ENCODE measurements at places on chromosomes 5 and 9.
A peak's percentile ranks its signal among the peaks of the same experiment; 100 is the strongest.

DNA sequence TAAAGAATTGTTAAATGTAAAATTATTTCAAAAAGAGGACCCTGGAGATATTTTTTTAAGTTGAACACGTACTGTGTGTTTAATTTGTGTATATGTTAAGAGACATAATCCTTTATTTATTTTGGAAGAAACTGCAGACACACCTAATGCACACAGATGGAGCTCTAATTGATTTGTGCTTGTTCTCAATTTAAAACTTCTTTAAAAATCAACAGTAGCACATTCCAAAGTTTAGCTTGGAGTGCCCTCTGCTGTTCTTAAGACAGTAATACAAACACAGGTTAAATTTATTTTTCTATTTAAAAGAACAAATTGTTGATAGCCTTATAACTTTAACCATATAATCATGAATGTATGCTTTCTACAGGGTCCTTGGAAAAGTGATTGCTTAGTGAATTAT is 277.6 kb upstream of the ADAMTS16 start:
- no peaks in the 10 kb centered on the region for H3K4me1 ChIP-seq
- H3K4me3 ChIP-seq: no peak overlapping the region

DNA sequence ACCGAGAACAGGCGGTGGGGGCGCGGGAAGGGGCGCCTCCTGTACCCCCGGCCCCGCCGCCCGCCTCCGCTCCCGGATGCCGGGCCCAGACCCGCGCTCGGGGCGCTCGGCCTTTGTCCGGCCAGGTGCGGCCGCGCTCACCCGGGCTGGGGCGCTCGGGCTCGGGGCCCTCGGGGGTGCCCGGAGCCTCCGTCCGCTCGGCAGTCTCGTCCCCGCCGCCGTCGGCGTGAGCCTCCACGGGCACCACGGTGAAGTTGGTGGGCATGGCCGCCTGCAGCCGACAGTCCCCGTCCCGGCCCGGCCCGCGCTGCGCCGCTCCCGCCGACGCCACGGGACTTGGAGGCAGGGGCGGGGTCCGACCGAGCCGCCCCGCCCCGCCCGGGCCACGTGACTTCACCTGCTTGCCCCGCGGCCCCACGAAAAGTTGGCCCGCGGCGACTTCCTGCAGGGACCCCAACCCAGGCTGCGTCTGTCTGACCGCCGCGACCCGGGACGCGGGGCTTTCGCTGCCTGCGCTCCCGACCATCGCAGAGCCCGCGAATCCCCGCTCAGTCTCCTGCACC is at the start of gene SLC12A7:
TSS of gene SLC12A7 (minus strand) at position 337 of the 563 bp plus-strand sequence. CDS start at position 265, 72 bp downstream.
- H3K4me1 ChIP-seq: peaks cover 31% of the 10 kb centered on the region
- H3K4me3 ChIP-seq: peak within 1 kb of the TSS; percentile 77
- peak; percentile 61 for DNase-seq
- no peaks in the 10 kb centered on the region for H3K36me3 ChIP-seq

DNA sequence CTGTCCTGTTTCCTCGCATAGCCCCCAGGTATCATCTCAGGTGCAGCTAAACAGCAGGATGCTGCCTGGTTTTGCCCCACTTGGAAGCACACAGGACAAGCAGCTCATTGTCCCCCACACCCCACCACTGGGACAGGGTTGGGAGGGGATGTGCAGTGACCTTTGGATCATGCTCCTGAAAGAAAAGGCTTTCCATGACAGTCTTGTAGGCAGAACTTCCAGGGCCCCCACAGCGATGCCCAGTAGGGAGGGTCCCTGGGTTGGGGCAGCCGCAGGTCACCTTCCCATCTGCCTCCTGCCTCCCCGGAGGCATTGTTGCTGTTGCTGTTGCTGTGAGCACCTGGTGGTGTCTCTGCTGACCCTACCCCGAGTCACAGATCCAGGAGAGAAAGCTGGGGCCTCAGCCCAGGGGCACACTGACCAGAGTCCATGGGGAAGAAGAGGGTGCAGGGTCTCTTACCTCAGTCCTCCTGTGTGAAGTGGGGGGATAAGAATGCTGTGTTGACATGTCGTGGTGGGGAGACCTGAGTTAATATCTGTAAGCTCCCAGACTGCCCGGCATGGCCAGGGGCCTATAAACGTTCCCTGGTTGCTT is 8.5 kb downstream of the CEP72 start:
- H3K27me3 ChIP-seq: no peaks in the 10 kb centered on the region
- no peaks in the 10 kb centered on the region for H3K4me1 ChIP-seq
- H3K36me3 ChIP-seq: peaks cover 6% of the 10 kb centered on the region
- H3K4me3 ChIP-seq: no peak overlapping the region

GRCh38 chr9:126915846-126916543 is 1.4 kb downstream of the RALGPS1 start:
- H3K27me3 ChIP-seq: no peaks in the 10 kb centered on the region
- H3K27ac ChIP-seq: no peak overlapping the region
- peaks cover 6% of the 10 kb centered on the region for H3K4me1 ChIP-seq
- H3K36me3 ChIP-seq: no peaks in the 10 kb centered on the region
- no peak for DNase-seq
- H3K4me3 ChIP-seq: no peak overlapping the region

GRCh38 chr9:134364391-134365114 is 38.3 kb downstream of the RXRA start:
- H3K36me3 ChIP-seq: no peaks in the 10 kb centered on the region
- H3K4me3 ChIP-seq: no peak overlapping the region
- no peaks in the 10 kb centered on the region for H3K27me3 ChIP-seq
- no peaks in the 10 kb centered on the region for H3K4me1 ChIP-seq
- no peak overlapping the region for H3K27ac ChIP-seq
- DNase-seq: no peak

DNA sequence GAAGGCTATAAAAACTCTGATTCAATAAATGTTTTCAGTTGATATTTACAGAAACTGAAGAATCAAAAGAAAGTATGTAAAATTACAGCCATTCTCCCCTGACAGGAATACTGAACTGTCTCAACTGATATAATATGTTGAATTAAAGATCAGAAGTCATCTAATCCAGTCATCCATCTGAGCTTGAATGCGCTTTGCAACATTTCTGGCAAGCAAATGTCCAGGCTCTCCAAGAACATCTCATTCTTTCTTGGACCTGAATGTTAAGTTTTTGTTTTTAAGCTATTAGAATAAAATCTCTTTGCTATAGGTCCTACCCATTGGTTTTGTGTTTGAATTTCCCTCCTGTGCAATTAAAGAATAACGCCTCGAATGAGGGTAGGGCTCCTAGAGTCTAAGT is 120.5 kb downstream of the MPDZ start:
- DNase-seq: no peak
- H3K27ac ChIP-seq: no peak overlapping the region
- no peak overlapping the region for H3K4me3 ChIP-seq

DNA sequence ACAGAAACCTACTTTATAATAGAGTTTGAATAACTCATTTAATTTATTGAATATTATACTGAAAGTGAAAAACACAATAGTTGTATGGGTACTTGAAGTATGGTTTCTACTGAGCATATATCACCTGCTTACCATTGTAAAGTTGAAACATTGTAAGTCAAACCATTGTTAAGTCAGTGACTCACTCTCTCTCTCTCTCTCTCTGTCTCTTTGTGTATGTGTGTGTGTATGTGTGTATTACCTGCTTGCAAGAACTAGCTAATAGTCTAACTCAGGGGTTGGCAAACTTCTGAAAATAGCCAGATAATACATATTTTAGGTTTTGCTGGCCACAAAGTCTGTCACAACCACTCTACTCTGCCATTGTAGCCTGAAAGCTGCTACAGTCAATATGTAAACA is 564.3 kb upstream of the ZNF608 start:
- H3K27ac ChIP-seq: no peak overlapping the region
- no peak overlapping the region for H3K4me3 ChIP-seq
- no peaks in the 10 kb centered on the region for H3K27me3 ChIP-seq
- no peak for DNase-seq
- H3K4me1 ChIP-seq: no peaks in the 10 kb centered on the region
- H3K36me3 ChIP-seq: no peaks in the 10 kb centered on the region

- H3K36me3 ChIP-seq: no peaks in the 10 kb centered on the region
- DNase-seq: no peak
- no peaks in the 10 kb centered on the region for H3K4me1 ChIP-seq
These were observed 232.3 kb upstream of the TBCA start for GRCh38 chr5:78008356-78008967.

- H3K27me3 ChIP-seq: no peaks in the 10 kb centered on the region
- DNase-seq: no peak
- no peak overlapping the region for H3K4me3 ChIP-seq
- H3K27ac ChIP-seq: no peak overlapping the region
- H3K4me1 ChIP-seq: no peaks in the 10 kb centered on the region
These were observed 165.8 kb upstream of the NR3C1 start for GRCh38 chr5:143569213-143569701.

DNA sequence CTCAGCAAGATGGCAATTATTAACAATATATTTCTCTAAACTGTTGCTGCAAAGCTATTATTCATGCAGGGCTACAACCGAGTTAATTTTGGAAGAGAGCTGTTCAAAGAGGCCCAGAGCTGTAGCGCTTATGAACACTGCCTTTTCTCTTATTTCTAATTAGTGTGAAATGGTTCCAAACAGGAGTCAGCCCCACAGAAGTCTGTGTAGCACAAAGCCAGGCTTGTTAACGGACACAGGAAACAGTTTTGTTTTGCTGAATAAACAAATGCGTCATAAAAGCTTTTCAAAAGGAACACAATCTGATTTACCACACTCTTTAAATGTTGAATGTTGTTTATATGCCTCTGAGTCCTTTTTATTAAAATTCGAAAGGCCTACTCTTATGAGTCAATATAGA is 396.5 kb downstream of the ANXA1 start:
- no peaks in the 10 kb centered on the region for H3K36me3 ChIP-seq
- H3K4me3 ChIP-seq: no peak overlapping the region
- H3K4me1 ChIP-seq: no peaks in the 10 kb centered on the region
- no peak for DNase-seq
- no peak overlapping the region for H3K27ac ChIP-seq

Measured in CD8-positive, alpha-beta memory T cell (primary cell).